ENCODE measurements at places on chromosomes 16 and 17.

DNA sequence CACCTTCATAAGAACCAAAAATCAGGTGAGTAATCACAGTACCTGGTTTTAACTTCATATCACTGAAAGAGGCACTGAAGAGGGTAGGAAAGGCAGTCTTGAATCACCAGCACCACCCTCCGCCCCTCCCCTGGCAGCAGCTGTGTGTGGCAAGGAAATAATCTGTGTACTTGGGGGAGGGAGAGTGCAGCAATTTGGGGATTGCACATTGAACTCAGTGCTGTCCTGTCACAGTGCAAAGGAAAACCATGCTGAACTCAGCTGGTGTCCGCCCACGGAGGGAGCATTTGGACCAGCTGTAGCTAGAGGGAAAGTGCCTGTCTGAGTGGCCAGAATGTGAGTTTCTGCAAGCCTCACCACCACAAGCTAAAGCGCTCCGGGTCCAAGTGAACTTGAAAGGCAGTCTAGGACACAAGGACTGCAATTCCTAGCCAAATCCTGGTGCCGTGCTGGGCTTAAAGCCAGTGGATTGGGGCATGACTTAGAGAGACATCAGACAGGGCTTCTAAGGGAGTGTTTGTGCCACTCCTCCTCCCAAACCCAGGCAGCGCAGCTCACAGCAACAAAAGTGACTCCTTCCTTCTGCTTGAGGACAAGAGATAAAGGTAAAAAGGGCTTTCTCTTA is 39.7 kb upstream of the ALDH3A1 start:
- DNase-seq: no peak

DNA sequence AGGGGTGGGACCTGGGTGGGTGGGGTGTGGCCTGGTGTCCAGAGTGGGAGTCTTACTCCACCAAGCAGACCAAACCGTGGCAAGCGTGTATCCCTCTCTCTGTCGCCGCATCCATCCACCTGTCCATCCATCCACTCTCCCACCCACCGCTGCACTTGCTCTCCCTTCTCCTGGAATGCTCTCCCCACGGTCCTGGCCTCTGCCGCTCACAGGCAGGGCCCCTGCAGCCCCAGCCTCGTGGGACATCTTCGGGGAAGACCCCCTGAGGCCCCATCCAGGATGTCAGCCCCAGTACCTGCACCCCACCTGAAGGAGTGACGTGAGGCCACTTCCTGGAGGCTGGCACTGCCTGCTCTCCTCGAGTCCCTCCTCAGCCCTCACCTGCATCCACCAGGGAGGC is 189.5 kb upstream of the GSE1 start:
- DNase-seq: peak; percentile 7

DNA sequence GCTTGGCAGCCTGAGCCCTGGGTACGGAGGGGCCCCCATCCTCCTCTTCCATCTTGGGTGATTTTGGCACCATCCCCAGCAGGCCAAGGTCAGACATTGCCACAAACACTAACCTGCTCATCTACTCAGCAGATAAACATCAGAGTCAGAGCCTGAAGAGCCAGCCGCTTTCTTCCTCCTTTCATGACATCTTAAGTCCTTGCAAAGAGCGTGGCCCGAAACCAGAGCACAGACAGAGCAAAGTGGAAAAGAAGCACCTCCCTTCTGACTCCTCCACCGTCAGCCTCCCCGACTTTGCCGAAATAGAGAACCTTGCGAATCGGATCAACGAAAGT is 60.4 kb upstream of the RPH3AL start:
- DNase-seq: peak; percentile 45

- DNase-seq: no peak
These were observed 11.6 kb upstream of the IL4R start for GRCh38 chr16:27302126-27302525.

GRCh38 chr16:57675741-57676551 is 7.8 kb downstream of the ADGRG3 start:
- DNase-seq: no peak

- DNase-seq: no peak
These were observed 1.4 kb upstream of the STH start for GRCh38 chr17:45997624-45998023.

- DNase-seq: no peak
These were observed 139.5 kb downstream of the ZNF423 start for GRCh38 chr16:49716339-49716934.
